GM10248 (cell line): ENCODE measurements at places on chromosomes 5 and 9.

DNA sequence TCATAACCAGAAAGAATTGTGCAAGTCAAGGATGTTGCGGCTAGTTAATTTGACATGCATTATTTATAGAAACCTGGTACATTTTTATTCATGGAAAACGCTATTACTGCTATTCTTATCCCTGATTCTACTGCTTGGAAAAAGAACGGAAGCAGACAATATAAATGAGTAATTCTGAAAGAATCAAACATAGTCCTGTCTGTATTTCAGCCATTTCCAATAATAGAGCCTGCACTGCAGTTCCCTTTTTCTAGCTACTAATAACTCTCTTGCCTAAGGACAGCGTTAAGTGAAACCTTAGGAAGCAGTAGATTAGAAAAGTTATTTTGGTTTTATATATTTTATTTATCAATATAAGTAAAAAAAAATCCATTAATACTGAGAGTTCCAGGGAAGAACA is 414.9 kb downstream of the CYLC2 start:
- DNase-seq = no peak

GRCh38 chr9:14243514-14244042 is 70.4 kb downstream of the NFIB start:
- no peak for DNase-seq

GRCh38 chr5:156359476-156359875 is 32.5 kb downstream of the SGCD start:
- DNase-seq = no peak

GRCh38 chr5:16580382-16580781 is 36.4 kb downstream of the RETREG1 start:
- no peak for DNase-seq

GRCh38 chr5:7018601-7019000 is 305.4 kb downstream of the TENT4A start:
- DNase-seq = no peak

DNA sequence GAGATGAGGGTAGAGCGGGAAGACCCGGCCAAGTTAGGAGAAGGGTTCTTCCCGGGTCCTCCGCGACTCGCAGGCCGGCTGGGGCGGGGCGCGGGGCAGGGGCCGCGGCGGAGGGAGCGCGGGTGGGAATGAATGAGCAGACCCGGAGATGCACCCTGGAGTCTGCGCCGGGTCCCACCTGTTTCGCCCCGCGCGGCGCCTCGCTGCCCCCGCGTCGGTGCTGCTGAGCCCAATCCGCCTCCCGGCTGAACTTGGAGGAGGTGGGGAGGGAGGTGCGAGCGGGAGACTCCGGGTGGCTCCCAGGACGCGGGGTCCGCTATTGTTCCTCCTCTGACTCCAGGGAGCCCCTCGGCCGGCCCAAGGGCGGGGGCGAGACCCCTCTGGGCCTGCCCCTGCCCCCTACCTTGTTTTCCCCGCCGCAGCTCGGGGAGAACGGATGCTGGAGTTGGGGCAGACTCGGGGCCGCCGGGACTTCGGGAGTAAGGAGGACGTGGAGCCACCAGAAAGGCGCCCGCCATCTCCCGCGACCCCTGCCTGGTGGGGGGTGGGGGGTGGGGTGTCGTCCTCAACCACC is 659 bp downstream of the RAI14 start:
- DNase-seq = peak; percentile 35

DNA sequence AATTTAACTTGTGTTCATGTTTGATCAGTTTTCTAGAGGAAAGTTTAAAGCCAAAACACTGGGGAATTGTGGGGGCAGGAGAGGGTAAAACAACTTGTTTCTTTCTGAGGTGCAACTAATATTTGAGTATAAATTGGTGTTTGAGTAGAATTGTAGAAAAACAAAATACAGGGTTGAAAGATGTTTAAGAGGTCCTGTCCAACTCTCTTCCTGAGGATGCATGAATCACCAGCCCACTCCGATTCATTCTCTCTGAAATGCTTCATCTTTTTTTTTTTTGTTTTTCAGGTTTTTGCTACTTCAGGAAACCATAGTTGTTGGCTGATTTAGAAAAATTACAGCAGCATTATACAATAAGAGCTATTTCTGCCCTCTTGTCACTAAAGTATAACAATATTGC is 42.4 kb upstream of the TMC1 start:
- DNase-seq = no peak

GRCh38 chr5:147216552-147217154 is 18.2 kb upstream of the STK32A start:
- no peak for DNase-seq

- DNase-seq = no peak
These were observed 20.6 kb downstream of the ZSWIM6 start for GRCh38 chr5:61352612-61353156.

DNA sequence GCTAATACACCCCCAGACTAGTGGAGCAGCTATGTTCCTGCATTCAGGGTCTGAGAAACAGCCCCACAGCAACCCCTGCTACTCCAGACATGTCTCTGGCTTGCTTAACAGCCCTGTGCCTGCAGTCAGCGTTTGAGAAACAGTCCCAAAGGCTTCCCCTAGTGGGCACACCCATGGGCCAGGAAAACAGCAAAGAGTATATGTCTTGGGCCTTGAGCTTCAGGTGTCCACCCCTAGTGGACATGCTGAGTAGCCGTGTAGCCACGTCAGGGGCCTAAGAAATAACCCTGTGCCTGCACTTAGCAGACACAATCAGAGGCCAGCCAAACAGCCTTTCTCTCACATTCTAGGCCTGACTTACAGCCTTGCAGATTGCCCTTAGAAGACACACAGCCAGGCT is 698.6 kb downstream of the PTPRD start:
- no peak for DNase-seq

DNA sequence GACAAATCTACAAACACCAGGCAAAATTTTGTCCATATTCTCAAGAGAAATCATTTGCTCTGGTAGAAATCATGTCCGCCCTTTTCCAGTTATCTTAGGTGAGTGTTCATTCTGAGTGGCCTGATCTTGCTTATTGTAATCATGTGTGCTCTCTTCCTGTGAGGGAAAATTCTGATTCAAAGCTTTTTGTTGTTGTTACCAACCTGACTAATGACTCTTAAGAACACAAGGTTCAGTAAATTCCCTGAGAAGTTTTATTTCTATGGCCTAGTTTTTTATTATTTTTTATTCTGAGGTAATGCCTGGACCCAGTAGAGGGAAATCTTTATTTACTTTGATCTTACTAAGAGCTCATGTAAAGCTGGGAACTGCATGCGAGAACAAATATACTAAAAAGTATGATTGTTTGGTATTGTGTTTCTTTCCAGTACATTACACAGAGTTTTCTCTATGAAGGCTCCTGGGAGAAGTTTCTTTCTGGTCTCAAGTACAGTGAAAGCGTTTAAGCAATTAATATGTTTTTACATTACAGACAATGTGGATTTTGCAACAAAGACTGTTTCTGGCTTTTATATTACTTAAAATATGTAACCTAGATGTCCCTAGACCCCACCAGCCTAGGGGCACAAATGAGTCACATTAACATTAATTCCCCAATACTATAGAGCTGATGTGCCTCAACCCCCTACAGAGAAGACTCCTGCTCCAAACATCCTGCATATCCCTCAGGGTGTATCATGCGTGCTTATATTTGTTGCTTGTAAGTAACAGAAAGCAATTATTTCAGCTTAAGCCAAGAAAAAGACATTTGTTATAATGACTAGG is 138.1 kb downstream of the TMEM167A start:
- no peak for DNase-seq

- DNase-seq = no peak
These were observed 504.5 kb downstream of the NFIB start for GRCh38 chr9:13809401-13809800.

DNA sequence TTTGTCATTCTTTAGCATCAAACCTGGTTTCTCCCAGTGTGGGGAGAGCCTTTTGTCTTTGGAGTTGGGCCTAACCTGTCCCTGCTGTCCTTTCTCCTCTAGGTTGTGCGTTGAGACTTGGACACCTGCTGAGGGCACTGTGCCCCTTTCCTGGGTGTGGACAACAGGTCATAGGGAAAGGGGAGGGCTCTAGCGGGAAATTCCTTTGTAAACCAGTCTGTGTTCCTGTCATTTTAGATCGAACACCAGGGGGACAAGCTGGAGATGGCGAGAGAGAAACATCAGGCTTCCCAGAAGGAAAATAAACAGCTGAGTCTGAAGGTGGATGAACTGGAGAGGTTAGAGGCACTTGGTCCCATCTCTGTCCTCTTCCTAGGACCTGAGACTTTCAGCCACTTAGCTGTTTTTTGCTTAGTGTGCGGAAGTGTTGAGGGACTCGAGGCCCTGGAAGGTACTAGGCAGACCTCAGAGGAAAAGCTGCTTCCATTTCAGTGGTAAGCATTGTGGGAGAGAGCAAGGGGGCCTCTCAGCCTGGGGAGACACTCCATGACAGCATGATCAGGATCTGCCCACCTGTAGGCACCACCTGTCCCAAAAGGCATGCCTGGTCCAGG is 8.6 kb upstream of the GLE1 start:
- no peak for DNase-seq

DNA sequence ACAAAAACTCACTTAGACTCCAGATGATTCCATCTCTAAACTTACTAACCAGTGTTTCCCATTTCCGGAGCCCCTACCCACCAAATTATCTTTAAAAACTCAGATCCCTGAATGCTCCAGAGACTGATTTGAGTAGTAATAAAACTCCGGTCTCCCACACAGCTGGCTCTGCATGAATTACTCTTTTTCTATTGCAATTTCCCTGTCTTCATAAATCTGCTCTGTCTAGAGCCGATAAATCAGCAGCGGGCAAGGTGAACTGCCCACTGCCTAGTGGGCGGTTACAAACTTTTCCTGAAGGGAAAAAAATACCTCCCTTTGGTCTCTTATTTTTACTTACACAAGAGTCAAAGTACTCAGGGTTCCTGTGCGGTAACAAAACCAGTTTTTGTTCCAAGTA is 624.4 kb upstream of the RORB start:
- no peak for DNase-seq

DNA sequence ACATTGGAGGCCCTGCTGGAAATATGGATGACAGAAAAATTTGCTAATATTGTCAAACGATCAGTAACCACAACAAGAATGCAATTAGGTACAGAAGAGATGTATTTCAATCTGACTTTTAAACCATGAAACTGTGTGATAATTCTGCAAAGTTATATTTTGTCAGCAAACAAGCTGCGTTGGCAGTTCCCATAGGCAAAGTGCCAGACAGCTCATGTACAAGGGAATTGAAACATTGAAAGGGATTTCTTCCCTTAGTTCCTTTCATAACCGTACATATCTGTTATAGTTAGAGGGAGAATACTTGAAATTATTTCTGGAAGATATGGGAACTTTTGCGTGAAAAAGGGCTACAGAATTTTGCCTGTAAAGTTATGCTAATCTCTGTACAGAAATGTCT is 419.4 kb upstream of the PTGER4 start:
- DNase-seq = no peak

DNA sequence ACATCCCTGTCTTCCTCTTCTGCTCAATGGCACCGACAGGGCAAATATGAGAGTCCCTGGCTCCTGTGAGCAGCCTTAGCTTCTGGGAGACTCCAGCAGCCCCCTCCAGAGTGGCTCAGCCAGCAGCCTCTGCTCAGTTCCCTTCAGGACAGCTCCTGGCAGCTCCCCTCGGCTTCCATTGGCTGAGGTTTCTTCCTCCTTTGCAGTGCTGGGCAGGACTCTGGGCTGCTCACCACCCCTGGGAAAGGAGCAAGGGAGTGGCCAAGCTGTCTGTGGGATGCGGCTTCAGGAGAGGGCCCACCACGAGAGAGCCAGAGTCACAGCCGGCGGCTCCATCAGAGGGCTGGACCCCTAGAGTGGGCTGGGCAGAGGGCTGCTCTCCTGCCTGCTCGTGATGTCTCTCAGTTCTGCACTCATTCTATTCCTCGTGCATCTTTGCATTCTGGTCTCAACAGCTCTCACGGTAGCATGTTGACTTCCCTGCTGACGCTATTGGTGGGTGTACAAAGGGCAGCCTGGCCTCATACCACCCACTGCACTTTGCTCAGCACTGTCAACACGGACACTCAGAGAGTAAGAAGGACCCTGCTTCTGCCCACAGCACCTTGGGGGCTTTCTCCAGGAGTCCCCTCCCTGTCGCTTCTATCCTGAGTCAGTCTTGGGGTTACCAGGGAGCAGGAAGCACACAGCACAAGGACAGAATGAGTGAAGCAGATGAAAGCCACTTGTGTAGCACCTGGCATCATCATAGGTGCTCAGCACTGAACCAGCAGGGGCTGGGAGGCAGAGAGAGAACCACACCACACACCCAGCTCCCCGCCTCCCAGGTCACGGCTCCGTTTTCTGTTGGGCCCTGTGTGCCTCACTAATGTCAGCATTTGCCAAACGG is 80.9 kb upstream of the ALDH1B1 start:
- DNase-seq = no peak

GRCh38 chr5:116834796-116835515 is 260.3 kb upstream of the SEMA6A start:
- DNase-seq = no peak

DNA sequence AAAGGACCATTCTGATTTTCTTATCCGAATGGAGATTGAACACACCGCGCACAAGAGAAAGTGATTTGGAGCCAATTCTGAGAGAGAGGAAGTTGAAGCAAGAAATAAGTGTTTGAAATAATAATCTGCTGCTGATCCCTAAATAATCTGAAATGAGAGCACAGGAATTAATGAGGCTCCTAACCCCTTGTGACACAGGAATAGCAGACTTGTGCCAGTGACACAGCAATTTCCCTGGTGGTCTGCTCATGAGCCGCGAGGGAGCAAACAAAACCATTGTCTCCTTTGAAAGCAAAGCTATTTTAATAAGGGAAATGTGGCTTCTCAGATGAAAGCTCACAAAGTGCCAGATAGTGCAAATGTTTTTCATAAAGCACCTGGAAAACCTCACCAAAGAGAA is 936.1 kb upstream of the WWC1 start:
- no peak for DNase-seq

GRCh38 chr5:52657247-52657645 is 130.5 kb upstream of the ITGA1 start:
- DNase-seq = peak; percentile 17
